Stimulated activated CD4-positive, alpha-beta T cell treated with anti-CD3 and anti-CD28 coated beads, Interleukin-2, amount 100 ng/mL, for 48 hours (primary cell): ENCODE measurements at places on chromosomes 2 and 18.

- DNase-seq, result no peak
These were observed 1003.5 kb downstream of the TSN start for GRCh38 chr2:122758967-122759366.

DNA sequence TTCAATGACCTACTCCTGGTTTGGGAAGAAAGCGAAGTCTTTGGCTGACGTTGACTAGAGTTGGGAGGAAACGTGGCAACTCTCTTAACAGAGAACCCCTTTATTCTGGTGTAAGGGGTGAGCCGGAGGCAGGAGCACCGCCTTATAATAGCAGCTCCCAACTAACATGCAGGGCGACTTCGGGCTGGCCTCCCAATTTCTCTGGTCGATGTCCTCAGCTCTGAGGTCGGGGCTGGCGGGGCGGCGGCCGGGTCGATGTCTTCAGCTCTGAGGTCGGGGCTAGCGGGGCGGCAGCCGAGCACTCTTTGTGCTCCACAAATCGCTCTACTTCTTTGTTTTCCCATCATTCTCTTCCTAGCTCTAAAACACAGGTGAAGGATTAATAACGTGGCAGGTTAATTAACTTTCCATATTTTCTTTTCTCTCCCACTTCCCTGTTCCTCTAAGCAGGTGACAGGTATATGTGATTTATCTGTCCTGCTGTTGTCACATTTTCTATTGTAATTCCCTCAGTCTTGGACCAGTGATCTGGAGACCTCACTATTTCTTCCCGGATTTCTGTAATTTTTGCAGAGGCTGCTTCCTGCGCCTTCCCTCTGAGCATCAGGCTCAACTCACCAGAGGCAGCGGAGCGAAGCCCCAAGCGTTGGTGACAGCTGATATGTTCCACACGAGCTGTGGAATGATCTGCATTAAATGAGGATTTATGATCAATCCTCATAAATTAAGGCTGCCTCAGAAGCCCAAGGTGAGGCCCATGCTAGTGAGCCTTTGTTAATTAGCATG, 64.3 kb downstream of the ACKR3 start:
- no peak for DNase-seq

DNA sequence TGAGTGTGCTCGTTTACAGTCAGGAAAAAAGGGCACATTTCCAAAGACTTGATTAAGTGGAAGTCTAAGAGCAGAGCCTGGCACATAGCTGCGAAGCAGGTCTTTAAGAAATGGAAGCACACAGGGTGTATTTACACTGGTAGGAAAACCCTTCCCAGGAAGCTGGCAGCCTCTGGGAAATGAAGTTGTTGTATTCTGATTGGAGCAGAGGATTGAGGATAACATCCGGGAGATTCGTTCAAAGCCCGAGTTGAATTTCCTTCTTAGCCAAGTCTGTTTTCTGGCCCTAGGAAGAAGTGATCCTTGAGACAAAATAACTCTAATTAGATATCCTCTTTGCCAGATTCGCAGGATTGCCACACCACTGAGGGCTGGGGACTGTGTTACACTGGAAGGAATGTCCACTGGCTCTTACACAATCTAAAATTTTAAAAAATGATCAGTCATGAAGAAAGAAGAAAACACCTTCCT, 75.9 kb downstream of the ITGB1BP1 start:
- no peak for DNase-seq

- DNase-seq, result no peak
These were observed 32.9 kb downstream of the OSBPL6 start for GRCh38 chr2:178227187-178227586.

DNA sequence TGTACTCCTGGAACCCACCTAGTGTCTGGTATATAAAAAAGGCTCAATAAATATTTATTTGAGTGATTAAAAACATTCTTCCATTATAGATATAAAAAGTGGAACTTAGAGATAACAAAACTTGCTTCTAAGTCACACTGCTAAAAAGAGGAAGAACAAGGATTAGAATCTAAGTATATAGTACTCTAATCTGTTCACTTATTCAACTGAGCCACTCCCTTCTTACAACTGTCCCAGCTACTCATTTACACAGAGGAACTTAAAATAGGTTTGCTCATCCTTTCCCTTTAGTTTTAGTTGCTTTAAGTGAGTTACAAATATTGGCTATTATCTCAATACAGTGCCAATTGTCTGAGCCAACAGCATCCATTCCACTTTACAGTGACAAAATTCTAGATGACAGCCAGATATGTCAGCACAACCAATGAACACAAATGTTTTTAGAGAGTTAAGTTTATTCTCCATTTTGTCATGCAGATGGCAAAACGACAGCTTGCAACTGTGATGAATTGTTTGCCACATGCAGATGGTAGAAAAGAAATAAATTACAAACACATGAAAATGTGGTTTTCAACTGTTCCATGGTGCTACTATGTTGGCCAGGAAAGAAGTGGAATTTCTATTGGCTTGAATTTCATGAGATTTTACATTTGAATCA, 280.7 kb upstream of the ZC3H15 start:
- DNase-seq, result no peak

DNA sequence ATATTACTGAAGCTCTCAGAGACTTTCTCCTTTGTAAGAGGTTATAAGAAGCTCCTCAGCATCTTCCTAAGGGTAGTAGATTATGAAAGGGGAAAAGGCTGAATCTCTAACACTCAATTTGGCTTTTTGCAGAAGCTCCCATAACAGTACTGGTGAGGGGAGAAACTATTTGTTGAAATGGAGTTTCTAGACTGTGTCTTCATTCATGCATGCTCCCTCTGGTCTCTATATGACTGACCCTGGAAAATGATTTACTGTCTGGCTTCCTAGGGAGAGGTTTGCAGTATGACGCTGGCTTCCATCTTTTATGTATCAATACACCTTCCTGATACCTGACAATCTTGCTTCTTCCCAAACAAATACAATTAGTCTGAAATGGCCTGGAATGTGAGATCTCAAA, 63.9 kb downstream of the LDAH start:
- no peak for DNase-seq

DNA sequence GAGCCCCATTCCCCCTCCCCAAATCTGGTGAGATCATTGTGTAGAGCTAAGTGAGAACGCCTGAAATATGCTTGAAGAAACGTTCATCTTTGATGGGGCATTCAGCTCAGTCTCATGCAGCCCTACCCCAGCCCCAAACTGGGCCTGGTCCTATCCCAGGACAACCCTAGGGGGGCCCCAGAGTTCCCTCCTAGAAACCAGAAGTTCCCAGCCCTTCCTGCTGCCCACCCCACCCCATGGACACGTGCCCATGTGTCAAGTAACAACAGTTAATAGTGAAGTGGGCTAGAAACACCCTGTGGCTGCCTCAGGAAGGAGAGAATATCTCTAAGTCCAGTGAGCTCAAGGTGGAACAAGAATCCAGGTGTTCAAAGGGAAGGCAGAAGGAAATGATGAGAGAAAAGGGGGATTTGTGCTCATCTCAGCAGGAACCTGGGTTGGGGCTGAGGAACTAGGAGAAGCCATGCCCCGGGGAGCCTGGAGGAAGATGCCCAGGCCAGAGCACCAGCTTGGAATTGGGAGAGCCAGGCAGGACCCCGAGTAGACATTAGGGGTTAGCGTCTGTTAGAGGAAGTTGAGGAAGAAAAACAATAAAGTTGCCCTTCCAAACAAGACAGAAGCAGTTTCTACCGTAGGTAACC, 20.1 kb upstream of the SLC20A1 start:
- DNase-seq, result no peak

DNA sequence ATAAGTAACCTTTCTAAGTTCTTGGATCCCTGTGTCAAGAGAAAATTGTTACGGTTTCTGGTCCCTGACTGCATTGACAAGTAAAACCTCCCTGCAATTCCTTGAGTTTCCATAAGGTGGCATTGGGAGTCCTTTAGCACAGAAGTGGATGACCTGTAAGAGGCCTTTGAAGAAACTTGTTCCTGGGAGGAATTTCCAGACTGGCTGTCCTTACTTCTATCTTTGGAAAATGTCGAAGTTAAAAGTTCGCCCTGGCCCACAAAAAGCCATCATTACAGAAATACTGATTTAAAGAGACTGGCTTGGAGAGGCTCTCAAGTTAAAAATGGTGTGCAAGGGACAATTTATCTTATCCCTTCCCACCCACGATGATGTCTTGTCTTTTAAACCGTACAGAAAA, 218.4 kb downstream of the CDH20 start:
- peak; percentile 32 for DNase-seq

DNA sequence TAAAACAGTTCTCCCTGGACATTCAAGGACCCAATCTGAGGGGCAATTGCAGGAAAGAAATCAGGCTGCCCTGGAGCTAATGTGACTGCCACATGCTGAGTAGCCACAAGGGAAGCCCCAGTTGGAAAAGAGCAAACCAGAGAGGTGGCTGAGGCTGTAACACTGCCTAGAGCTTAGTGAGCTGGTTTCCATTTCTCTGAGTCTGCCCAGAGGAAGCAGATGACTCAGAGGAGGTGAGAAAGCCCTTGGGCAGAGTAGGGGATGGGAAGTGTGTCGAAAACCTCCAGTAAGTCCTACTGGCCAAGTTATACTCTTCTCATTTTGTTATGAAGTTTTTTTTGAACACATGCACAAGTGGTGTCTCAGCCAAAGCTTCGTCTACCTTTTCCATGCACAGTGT, 753.0 kb downstream of the CNTNAP5 start:
- DNase-seq, result no peak

GRCh38 chr2:101843471-101843870, 146.0 kb downstream of the MAP4K4 start:
- DNase-seq, result no peak

DNA sequence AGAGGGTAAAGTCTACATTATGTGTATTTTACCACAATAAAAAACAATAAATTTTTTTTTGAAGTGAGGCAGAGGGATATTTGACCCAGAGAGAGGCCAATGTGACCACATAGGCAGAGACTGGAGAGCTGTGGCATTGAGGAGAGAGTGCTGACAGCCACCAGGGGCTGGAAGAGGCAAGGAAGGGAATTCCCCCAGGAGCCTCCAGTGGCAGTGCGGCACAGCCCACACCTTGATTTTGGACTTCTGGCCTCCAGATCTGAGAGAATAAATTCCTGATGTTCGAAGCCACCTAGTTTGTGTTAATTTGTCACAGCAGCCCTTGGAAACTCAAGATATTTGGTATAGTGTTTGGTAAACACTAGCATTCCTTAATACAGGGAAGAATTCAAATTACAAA, 22.7 kb downstream of the ANKRD29 start:
- no peak for DNase-seq

DNA sequence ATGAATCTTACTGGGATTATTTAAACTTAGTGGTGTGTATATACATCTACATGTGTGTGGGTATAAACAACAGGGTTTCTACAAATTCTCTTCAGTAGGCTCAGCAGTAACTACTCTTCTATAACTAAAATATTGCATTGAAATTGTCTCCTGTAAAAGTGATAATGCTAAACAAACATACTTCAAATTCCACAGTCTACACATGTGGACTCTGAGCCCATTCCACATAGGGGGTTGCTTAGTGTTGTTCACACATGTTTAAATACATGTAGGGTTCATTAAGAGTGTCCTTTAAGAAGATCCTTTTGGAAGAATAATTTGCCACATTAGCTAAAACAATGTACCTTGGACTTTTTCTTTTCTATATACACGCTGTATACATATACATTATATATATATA, 152.8 kb upstream of the VRK2 start:
- no peak for DNase-seq

- DNase-seq, result no peak
These were observed 226.7 kb upstream of the ZNF804A start for GRCh38 chr2:184371641-184372040.

- DNase-seq, result no peak
These were observed 164.2 kb downstream of the ANTXR1 start for GRCh38 chr2:69177063-69177771.

- DNase-seq, result no peak
These were observed 39.4 kb upstream of the WIPF1 start for GRCh38 chr2:174636987-174637386.

GRCh38 chr18:2971741-2972552, 41.0 kb downstream of the LPIN2 start:
- peak; percentile 59 for DNase-seq

DNA sequence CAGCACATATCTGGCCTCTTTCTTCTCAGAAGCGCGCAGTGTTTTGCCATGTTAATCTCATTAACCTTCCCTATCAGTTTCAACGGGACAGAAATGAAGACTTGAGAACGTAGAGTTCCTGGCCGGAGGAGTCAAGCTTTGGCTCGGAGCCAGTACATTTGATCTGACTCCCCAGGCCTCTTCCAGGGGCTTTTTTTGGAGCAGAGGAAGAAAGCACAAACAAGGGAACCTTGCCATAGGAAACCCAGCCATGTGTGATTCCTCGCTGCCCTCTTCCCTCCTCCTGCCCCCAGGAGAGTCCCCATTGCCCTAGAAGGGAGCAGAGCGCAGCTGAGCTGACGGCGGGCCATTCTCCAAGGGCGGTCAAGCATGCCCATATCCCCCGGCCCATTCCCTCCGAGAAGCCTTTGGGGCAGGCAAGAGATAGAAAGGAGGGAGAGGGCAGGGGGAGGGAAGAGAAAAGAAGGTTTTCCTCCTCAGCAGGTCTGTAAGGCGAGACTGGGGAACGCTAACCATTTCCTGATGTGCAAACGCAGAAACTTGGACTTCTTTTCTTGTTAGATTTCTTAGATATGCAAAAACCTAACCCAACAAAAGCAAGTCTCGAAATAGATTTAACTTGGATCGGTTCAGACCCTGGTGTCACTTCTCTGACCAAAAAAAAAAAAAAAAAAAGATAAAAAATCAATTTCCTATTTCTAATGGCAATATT, 63.7 kb upstream of the POU3F3 start:
- no peak for DNase-seq

- no peak for DNase-seq
These were observed 29.8 kb downstream of the ADD2 start for GRCh38 chr2:70738159-70738558.

GRCh38 chr2:221629468-221629867, 57.4 kb upstream of the EPHA4 start:
- no peak for DNase-seq

GRCh38 chr2:134375935-134376334, 122.1 kb downstream of the MGAT5 start:
- no peak for DNase-seq

- no peak for DNase-seq
These were observed 352.6 kb upstream of the MYT1L start for GRCh38 chr2:2683606-2684224.

DNA sequence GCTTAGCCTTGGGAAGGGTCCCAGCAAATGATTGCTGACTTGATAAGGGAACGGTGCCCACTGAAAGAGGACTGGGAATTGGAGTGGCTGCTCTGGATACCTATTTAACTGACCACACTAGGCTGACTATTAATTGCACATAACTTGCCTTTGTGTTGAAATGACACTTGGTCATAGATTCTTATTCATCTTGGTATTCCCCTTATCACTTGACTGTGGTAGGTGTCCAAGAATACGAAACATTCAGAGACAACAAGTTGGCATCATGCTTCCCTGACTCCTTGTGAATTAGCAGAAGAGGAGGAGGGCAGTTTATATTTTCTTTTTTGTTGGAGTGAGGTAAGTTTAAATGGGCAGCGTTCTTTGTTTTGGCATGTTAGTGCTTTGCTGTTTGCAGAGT, 13.4 kb downstream of the FMNL2 start:
- DNase-seq, result no peak
